ENCODE measurements at places on chromosomes 3 and 15. TPM values are rescaled to one million over a fixed set of nuclear protein-coding genes. Genes with fewer than 3 reads are reported as not detected.
A peak's percentile ranks its signal among the peaks of the same experiment; 100 is the strongest.

- no peak for DNase-seq
Observed at GRCh38 chr3:187212705-187213104, 15.4 kb downstream of the RTP1 start.

The ALAS1 gene
- 66.9 TPM for total RNA-seq

GRCh38 chr3:154120961-154121700 is at the start of gene ARHGEF26:
Gene ARHGEF26, plus strand, starts transcription at chr3:154121390. Its CDS starts 603 bp downstream, at chr3:154121993.
- peak; percentile 67 for DNase-seq

GRCh38 chr15:28911310-28911931 is 25.6 kb downstream of the APBA2 start:
- no peak for DNase-seq

DNA sequence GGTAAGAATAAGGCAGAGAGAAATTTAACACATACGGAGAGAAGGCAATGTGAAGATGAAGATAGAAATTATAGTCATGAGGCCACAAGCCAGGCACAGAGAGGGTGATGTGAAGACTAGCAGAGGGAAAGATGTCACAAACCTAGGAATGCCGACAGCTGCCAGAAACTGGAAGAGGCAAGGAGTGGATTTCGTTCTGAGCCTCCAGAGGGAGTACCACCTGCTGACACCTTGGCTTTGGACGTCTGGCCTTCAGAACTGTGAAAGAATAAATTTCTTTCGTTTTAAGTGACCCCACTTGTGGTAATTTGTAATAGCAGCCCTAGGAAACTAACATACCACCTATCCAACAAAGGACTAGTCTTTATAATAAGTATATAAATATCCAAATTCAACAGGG is 5.0 kb upstream of the SGO1 start:
- no peak for DNase-seq

GRCh38 chr15:66004618-66005262 is 135.4 kb downstream of the RAB11A start:
- peak; percentile 32 for DNase-seq

GRCh38 chr3:22089284-22089683 is 338.3 kb upstream of the ZNF385D start:
- peak; percentile 34 for DNase-seq

The KBTBD13 gene
- not detected for total RNA-seq

GRCh38 chr3:41711651-41712050 is 250.3 kb downstream of the ULK4 start:
- no peak for DNase-seq

The P2RY14 gene
- total RNA-seq = 0.05 TPM

DNA sequence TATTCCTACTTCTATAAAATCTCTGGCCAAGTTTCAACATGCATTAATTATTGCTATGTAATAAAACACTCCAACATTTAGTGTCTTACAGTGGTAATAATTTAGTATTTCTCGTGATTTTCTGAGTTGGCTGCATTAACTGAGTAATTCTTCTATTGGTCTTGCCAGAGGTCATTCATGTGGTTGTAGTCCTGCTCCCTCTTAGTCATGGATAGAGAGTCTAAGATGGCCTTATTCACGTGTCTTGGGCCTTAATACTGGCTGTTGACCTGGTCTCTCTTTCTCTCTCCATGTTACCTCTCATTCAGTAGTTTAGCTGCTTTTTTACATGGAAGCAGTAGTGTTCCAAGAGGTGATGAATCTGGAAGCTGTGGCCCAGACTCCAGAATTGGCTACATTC is 140.1 kb upstream of the ZBTB20 start:
- no peak for DNase-seq

The FSD2 gene
- not detected for total RNA-seq

- peak; percentile 33 for DNase-seq
Observed at GRCh38 chr3:193863657-193864357, 270.8 kb downstream of the OPA1 start.

The SNTN gene
- total RNA-seq = not detected

- DNase-seq = peak; percentile 41
Observed at GRCh38 chr3:129534428-129535027, 6.1 kb downstream of the RHO start.

Measured in A172 (cell line).